Endothelial cell of umbilical vein (primary cell): ENCODE measurements at places on chromosomes 16 and 17.

DNA sequence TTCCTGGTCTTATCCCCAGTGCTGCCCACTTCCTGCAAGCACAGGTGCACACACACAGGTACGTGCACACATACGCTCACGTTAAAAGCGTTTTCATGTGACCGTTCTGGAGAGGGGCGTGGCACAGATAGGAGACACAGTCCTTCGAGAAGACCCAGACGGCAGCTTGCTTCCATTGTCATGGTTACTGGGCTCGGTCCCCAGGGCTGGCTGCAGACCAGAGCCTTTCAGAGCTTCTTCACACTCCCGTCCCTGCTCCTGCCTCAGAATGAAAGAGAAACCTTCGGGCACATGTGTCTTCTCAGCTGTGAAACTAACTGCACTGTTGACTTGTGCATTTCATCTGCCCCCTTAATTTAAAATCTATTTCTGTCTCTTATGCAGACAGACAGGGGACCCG, 154.2 kb downstream of the PITPNC1 start:
- no peak overlapping the region for H3K4me3 ChIP-seq
- peaks cover 13% of the 10 kb centered on the region for H3K4me1 ChIP-seq
- H3K27ac ChIP-seq: no peak overlapping the region
- no peaks in the 10 kb centered on the region for H3K36me3 ChIP-seq

- peak; percentile 47 for DNase-seq
- H3K36me3 ChIP-seq: no peaks in the 10 kb centered on the region
- no peak overlapping the region for H3K4me3 ChIP-seq
- no peak overlapping the region for H3K27ac ChIP-seq
- H3K27me3 ChIP-seq: no peaks in the 10 kb centered on the region
These were observed 183.2 kb downstream of the C16orf78 start for GRCh38 chr16:49556606-49557446.

- no peaks in the 10 kb centered on the region for H3K27me3 ChIP-seq
- peaks cover 27% of the 10 kb centered on the region for H3K4me1 ChIP-seq
- H3K4me3 ChIP-seq: no peak overlapping the region
- H3K27ac ChIP-seq: no peak overlapping the region
- no peaks in the 10 kb centered on the region for H3K36me3 ChIP-seq
- no peak for DNase-seq
These were observed 238.9 kb upstream of the NLRP1 start for GRCh38 chr17:5823219-5823618.

GRCh38 chr16:11094857-11095565, 150.6 kb downstream of the CLEC16A start:
- no peak overlapping the region for H3K27ac ChIP-seq
- no peaks in the 10 kb centered on the region for H3K27me3 ChIP-seq
- H3K4me1 ChIP-seq: peaks cover 17% of the 10 kb centered on the region
- H3K4me3 ChIP-seq: no peak overlapping the region

- no peak for DNase-seq
- H3K4me1 ChIP-seq: peaks cover 5% of the 10 kb centered on the region
- H3K36me3 ChIP-seq: no peaks in the 10 kb centered on the region
- H3K27me3 ChIP-seq: no peaks in the 10 kb centered on the region
These were observed 71.3 kb downstream of the KANSL1 start for GRCh38 chr17:46121841-46122485.

GRCh38 chr17:81910840-81911276, 341 bp downstream of the PCYT2 start:
- no peaks in the 10 kb centered on the region for H3K27me3 ChIP-seq
- DNase-seq: no peak
- no peak overlapping the region for H3K27ac ChIP-seq
- H3K36me3 ChIP-seq: peaks cover 7% of the 10 kb centered on the region
- H3K4me3 ChIP-seq: peak overlapping the region; percentile 67

DNA sequence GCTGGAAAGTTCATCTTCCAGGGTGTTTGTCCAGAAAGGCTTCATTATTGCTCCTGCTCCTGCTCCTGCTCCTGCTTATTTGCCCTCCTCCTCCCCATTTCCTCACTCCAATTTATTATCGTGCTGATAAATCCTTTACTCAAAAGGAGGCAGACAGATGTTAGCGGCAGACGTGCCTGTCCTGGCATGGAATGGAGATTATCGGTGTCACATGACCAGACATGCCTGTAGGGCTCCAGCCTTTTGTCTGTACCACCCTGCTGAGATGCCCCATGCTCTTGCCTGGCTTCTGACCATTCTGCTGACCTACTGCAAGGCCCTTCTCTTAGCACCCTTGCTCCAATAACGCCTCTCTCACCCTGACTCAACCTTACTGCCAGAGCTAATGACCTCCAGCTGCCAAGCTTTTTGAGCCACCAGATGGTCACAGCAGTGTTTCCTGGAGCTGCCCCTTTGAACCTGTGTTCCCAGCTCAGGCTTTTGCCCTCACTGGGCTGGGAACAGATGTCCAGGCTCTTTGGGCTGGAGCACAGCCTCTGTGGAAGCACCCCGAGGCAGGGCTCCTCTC, 12.8 kb downstream of the DNAH9 start:
- no peaks in the 10 kb centered on the region for H3K27me3 ChIP-seq
- H3K4me1 ChIP-seq: no peaks in the 10 kb centered on the region
- H3K4me3 ChIP-seq: no peak overlapping the region
- no peak for DNase-seq
- no peaks in the 10 kb centered on the region for H3K36me3 ChIP-seq

DNA sequence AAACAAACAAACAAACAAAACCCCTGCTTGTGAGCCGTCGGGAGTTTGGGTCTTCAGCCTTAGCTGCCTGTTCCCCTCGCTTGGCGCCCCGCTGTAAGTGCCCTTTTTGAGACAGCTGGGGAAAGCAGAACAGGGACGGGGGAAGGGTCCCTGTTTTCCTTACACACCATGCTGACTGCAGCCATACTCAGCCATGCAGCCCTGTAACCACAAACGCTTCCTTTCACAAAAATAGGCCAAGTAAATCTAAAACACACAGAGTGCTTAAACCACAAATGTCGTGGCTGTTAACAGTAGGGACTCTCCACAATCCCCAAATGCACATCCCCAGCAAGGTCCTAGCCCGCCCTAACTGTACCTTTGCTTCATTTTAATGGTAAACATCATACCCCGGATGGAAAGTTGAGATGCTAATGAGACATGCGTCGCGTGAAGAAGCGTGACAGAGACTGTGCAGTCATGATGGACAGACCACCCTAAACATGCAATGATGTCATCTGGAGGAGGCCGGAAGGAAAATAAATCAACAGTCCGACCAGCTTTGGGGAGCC, 129.9 kb downstream of the MGAT5B start:
- no peaks in the 10 kb centered on the region for H3K4me1 ChIP-seq
- H3K27ac ChIP-seq: no peak overlapping the region
- H3K36me3 ChIP-seq: no peaks in the 10 kb centered on the region

GRCh38 chr17:57946798-57947358, 8.3 kb downstream of the CUEDC1 start:
- H3K4me1 ChIP-seq: peaks cover 37% of the 10 kb centered on the region
- H3K36me3 ChIP-seq: no peaks in the 10 kb centered on the region
- DNase-seq: peak; percentile 70
- H3K4me3 ChIP-seq: peak overlapping the region; percentile 8
- H3K27me3 ChIP-seq: no peaks in the 10 kb centered on the region

DNA sequence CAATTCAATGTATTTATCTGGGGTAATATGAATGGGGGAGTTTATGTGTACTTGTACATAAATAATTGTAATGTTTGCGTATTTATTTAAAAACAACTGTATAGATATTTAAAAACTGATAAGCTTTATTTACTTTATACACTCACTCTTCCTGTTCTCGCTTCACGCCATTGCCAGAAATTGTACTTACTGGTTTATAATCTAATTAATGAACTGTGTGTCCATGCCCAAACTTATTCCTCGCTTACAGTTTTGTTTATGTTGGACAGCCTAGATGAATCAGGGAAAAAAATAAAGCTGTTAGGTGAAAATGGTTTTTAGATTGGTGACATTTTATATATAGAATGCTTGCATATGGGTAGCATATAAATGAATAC, 30.8 kb downstream of the AATF start:
- H3K36me3 ChIP-seq: no peaks in the 10 kb centered on the region
- H3K4me1 ChIP-seq: peaks cover 29% of the 10 kb centered on the region
- H3K27ac ChIP-seq: peak overlapping the region; percentile 25
- no peaks in the 10 kb centered on the region for H3K27me3 ChIP-seq
- peak; percentile 72 for DNase-seq
